IMR-90 (cell line): ENCODE measurements at places on chromosomes 3 and 15. TPM values are rescaled to one million over a fixed set of nuclear protein-coding genes. Genes with fewer than 3 reads are reported as not detected.

DNA sequence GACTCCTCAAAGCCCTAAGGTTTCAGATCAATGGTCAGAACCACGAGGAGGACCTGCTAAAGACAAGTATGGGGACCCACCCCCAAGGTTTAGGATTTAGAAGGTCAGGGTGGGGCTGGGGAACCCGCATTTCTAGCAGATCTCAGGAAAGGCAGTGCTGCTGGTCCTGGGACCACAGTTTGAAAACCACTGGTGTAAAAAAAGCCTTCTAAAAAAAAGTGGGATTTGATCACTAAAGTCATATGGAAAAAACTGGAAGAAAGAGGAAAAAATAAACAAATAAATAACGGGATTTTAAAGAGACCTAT lies 832 bp downstream of the SLC41A3 start:
- DNase-seq = no peak

DNA sequence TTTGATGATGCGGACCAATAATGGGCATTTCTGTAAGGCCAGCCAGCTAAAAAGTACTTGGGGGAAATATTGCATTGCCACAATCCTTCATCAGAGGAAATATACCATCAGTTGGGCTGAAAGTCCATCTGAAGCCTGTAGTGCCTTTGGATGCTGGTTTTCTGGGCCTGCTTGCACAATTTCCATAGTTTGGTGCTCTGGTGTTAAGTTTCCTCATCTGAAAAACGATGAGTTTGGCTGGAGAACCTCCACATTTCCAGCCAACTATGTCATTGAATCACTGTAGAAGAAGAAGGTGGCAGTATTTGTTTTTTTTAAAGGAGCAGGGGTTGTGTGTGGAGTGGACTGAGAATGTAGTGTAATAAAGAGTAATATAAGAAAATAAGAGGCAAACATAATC lies 10.1 kb downstream of the CCNB2 start:
- DNase-seq = peak; percentile 49

DNA sequence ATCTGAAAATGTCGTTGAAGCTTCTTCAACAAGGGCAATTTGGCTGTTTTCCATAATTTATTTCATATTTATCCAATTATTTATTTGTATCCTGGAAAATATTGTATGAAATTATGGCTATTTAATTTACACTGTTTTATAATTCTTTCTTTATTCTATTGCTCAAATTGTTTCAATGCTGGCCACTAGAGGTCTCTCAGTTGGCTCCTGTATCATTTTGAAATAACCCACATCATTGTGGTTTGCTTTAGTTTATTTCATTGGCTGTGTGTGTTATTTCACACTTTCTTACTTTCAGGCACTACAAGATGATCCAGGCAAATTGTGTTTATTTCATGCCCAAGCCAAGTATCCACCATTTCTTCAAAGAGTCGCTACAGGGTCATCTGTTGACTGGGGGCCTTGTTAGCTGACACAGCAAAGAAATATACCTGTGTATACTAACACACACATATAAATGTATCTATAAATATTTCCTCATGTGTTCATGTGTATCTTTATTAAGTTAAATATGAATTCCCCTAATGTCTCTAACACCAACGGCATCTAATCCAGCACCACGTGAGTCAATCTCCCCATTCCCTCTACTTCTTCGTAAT lies 86.2 kb downstream of the NPAP1 start:
- DNase-seq = peak; percentile 19

- DNase-seq = no peak
Measured at GRCh38 chr3:86519819-86520218, 471.1 kb downstream of the VGLL3 start.

DNA sequence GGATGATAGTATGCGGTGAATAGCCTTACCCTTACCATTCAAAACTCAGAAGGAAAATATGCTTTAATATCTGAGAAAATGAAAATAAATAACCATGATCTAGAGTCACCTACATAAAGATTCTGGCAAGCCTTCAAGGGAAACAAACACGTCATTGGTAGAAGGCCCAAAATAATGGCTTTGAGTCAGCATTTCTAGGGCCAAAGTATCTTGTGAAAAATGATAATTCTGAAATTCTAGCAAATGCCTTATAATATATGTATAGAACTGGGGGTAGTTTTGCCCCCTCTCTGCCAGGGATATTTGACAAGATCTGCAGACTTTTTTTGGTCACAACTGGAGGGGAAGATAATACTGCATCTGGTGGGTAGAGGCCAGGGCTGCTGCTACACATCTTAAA lies 15.4 kb downstream of the PLSCR1 start:
- DNase-seq = peak; percentile 79

DNA sequence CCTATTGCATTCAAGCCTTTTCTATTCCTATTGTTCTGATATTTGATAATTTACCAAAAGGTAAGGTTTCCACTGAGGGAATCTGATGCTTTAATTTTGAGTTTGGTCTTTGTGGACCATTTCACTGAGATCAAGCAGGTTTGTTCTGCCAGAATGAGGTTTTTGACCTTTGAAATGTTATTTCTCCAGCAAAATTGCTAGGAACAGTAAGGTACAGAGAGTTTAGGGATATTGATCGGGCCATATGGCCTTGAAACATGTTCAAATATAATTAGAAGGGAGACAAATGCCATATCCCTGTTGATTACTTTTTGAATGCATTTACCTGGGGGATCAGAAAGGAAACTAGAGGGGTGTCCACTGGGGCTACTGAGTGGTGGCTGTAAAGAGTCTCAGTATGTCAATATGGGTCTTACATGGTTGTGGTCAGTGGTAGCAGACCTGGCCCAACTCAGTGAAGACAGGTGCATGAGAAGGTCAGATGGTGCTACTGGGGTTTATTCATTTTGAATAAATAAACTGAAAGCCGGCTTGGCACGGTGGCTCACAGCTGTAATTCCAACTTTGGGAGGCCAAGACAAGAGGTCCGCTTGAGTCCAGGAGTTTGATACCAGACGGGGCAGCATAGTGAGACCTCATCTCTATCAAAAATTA lies 100.2 kb downstream of the SV2B start:
- DNase-seq = no peak

DNA sequence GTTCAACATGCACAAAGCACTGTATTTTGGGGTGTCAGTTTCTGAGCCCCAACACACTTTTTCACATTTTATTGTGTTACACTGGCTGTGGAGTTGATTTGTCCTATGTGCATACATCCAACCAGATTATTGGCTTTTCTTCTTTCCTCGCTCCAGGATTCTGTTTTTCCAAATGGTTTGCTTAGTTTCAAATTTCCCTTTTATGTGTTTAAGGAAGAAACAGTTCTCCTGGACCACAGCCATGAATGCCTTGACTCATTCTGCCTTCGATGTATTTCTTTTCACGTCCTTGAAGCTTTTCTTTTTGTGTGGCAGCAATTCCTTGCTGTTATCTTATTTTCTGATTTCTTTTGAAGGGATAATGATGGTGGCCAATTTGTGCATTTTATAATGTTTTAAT lies 53.8 kb downstream of the CACNA2D3 start:
- DNase-seq = no peak

GRCh38 chr15:60324706-60325438 lies 72.9 kb downstream of the ANXA2 start:
- no peak for DNase-seq

- DNase-seq = peak; percentile 16
Measured at GRCh38 chr15:40594429-40594836, 384 bp downstream of the KNL1 start.

DNA sequence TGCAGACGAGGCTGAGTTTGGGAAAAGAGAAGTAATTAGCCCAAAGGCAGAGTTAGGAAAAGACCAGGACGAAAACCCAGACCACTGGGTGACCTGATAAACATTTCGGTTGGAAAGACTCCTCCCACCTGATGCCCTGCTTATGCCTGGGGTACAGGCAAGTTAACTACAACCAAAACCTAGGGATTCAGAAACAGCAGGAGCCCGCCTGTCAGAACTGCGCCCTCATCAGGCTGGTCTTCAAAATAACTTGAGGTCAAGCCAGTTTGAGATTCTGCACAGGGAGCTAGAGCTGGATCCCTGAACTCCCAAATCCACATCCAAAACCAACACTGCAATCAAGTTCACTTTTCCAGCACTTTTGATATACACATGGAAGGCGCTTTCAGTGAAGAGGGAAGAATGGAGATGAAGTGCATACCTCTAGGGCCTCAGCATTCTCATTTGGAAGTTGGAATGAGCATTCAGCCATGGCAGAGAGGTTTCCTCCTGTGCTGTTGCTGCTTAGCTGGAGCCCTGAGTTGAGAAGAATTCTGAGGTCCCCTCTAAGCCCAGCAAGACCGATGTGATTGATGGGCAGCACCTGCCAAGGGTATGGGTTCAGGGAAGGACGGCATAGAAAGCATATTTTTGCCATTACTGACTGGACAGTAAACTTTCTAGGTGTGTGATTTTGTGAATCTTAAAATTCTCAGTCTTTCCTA lies 11.6 kb downstream of the TSEN2 start:
- no peak for DNase-seq

GRCh38 chr3:14492948-14493881 lies 46.9 kb downstream of the GRIP2 start:
- no peak for DNase-seq

GRCh38 chr3:183844606-183845005 lies 19.2 kb upstream of the MAP6D1 start:
- DNase-seq = peak; percentile 92

DNA sequence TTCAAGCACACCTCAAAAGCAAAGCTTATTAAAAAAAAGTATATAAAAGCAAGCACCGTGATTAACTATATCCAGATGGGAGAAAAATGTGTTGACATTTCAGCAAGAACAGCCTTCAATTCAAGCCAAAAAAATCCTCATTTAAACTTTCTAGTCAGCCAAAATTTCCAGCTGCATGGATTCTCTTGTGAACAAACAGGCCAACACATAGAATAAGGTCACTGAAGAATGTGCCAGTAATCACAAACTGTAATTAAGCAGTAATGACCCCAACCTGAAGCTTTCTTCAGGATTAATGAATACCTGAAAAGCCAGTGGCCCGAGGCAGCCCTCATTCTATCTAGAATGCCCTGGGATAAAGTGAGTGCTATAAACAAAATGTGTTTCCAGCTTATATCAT lies 130.7 kb upstream of the KCNMB2 start:
- no peak for DNase-seq

- no peak for DNase-seq
Measured at GRCh38 chr15:86620641-86621349, 541.1 kb downstream of the AGBL1 start.

DNA sequence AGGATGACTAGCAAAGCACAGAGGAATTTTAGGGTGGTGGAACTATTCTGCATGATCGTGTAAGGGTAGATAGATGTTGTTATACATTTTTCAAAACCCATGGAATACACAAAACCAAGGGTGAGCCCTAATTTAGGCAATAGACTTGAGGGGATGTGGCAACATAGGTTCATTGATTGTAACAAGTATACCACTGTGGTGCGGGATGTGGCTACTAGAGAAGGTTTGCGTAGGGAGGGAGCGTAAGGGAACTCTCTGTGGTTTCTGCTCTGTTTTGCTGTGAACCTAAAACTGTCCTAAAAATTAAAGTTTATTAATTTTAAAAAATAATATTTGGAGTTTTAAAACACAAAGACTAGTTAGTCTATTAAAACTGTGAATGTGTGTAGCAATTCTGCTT lies 202.8 kb downstream of the PLCL2 start:
- no peak for DNase-seq

- DNase-seq = no peak
Measured at GRCh38 chr15:96535148-96535547, 204.6 kb downstream of the NR2F2 start.

- peak; percentile 23 for DNase-seq
Measured at GRCh38 chr3:68986496-68987208, 26.8 kb downstream of the EOGT start.

- no peak for DNase-seq
Measured at GRCh38 chr15:74464216-74464615, 3.3 kb upstream of the UBL7 start.

Gene MED12L
- total RNA-seq = 0.18 and 0.28 TPM in 2 replicates

Gene GPR176
- total RNA-seq = 194 and 246 TPM in 2 replicates

Gene UROC1
- not detected in 2 replicates for total RNA-seq

Gene TP63
- total RNA-seq = not detected in 2 replicates

Gene VPS33B
- 7.5 and 9.0 TPM in 2 replicates for total RNA-seq

Gene GREM1
- total RNA-seq = 848 and 1,032 TPM in 2 replicates
